NCI-H2029 treated with DMSO at 0.1 percent for 48 hours (cell line): ENCODE measurements at places on chromosomes 1 and 21.

GRCh38 chr1:89047734-89048133, 17.3 kb downstream of the GBP1 start:
- no peak for DNase-seq

- no peak for DNase-seq
Observed at GRCh38 chr1:180503280-180503862, 994 bp upstream of the ACBD6 start.

- DNase-seq, result no peak
Observed at GRCh38 chr1:76950306-76950705, 83.0 kb downstream of the ST6GALNAC5 start.

DNA sequence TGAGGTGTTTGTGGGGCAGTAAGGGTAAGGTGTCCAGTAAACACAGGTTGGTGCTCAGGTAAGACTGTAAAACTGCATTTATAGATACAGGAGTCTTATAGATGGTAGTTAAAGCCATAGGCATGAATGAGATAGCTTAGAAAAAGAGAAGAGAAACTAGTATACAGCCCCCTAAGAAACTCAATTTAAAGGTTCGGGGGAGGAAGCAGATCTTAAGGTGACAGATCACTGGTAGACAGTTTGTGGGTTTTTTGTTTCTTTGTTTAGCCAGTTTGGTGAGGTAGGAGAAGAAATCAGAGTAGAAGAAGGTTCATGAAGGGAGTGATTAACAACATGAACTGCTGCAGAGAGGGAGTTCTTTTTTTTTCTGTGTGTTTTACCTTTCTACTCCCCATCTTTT, 6.1 kb upstream of the AGO3 start:
- no peak for DNase-seq

- DNase-seq, result no peak
Observed at GRCh38 chr1:223737342-223737741, 25.0 kb downstream of the CAPN2 start.

GRCh38 chr1:3336641-3337630, 117.5 kb upstream of the ARHGEF16 start:
- no peak for DNase-seq

DNA sequence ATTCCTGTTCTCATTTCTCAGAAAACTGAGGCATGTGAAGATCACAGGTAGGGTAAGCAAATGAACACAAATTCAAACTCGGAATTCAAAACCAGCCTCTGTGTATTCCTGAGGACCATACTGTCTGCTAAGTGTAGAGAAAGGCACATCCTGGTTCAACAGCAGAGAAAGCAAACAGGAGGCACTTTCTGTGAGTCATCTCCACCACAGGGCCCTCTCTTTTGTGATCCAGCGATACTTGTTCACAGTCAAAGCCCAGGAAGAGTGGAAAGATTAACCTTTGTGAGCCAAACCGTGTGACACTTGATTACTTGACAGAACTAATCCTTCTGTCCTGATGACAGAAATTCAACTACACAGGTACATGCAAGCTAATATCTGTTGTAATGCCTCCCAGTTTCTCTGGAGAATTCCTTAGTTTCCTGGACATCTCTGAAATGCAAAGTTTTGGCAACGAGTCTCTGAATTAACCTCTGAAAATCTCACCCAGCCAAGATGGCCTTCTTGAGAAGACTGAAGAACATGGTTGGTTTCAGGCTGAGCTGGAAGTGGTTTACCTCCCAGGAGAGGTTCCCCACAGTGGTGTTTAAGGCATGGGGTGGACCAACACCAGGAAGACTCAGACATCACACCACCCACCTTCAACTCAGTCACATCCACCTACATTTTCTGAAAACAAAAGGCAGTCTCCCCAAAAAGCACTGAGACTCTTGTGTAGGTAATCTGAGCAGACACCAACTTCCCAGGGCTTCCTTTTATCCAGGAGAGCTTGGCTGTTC, 98.2 kb upstream of the ERG start:
- DNase-seq, result no peak

DNA sequence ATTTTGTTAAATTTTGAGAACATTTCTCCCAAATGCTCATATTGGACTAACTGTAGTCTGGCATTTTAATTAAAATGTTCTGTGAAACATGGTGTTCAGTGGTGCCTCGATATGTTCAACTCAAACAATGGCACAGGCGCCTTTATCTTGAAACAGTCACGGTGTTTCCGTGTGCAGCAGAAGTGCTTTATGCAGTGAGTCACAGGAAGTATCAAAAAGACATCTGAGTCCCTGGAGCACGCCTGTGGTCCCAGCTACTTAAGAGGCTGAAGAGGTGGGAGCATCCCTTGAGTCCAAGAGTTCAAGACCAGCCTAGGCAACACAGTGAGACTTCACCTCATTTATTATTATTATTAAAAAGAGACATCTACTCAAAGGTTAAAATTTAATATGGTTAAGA, 52.2 kb downstream of the GREM2 start:
- DNase-seq, result no peak
